ENCODE measurements at places on chromosomes 5 and 9. TPM values are rescaled to one million over a fixed set of nuclear protein-coding genes. Genes with fewer than 3 reads are reported as not detected.

Gene ZNF300
- total RNA-seq: 3.0 TPM

Gene FGF1
- 3.5 TPM for total RNA-seq

Gene JADE2
- total RNA-seq: 36.2 TPM

Gene NEK6
- total RNA-seq: 41.1 TPM

Gene ANKRD18B
- total RNA-seq: 1.7 TPM

Gene MYOZ3
- 0.48 TPM for total RNA-seq

Gene STPG3
- total RNA-seq: not detected

Gene NPR2
- 31.8 TPM for total RNA-seq

Gene HTR1A
- not detected for total RNA-seq

Gene ASPN
- 5.1 TPM for total RNA-seq

Gene OLFML2A
- 4.7 TPM for total RNA-seq

Gene SNCB
- total RNA-seq: not detected

Gene NLN
- total RNA-seq: 23.6 TPM

Gene ACTL7A
- not detected for total RNA-seq

Data from mucosa of descending colon (tissue), 3 donors.